ENCODE measurements at places on chromosomes 11 and 22.

- no peak for DNase-seq
These were observed at the start of gene CHADL for GRCh38 chr22:41240377-41241132. CHADL (minus strand) TSS chr22:41240931; CDS start chr22:41240881, 50 bp downstream.

- DNase-seq = no peak
These were observed 60.6 kb upstream of the TCF20 start for GRCh38 chr22:42331014-42331413.

DNA sequence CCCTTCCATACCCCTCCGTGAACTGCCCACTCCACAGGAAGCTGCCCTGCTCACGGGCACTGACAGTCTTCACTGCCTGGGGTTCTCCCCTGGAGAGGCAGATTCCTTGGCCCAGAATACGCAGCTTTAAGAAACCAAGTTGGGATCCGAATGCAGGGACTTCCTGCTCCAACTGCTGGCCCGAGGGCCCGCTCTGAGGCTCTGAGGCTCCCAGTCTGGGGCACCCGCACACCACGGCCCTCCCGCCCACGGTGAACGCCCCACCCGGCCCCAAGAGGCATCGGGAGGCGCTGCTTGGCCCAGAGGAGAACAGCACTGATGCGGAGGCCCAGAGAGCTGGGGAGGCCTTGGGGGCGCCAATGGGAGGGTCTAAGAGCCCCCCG, 42.3 kb downstream of the IGF2 start:
- no peak for DNase-seq

DNA sequence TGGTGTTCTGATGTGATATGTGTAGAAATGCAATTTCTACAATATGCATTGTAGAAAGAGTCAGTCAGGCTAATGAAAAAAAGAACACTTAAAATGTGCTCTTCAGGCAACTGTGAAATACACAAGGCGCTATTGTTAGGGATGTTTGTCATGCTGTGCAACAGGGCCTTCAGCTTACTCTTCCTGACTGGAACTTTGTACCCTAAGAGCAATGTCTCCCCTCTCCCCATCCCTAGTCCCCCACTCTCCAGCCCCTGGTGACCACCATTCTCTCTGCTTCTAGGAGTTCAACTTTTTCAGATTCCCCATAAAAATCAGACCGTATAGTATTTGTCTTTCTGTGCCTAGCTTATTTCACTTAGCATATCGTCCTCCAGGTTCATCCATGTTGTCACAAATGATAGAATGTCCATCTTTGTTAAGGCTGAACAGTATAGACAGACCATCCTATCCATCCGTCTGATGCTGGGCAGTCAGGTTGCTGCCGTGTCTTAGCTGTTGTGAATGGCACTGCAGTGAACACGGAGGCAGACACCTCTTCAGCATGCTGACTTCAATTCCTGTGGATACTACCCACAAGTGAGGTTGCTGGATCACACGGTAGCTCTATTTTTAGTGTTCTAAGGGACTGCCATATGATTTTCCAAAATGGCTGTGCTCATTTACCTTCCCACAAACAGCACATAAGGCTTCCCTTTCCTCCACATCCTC, 10.7 kb downstream of the NDUFV1 start:
- DNase-seq = no peak

DNA sequence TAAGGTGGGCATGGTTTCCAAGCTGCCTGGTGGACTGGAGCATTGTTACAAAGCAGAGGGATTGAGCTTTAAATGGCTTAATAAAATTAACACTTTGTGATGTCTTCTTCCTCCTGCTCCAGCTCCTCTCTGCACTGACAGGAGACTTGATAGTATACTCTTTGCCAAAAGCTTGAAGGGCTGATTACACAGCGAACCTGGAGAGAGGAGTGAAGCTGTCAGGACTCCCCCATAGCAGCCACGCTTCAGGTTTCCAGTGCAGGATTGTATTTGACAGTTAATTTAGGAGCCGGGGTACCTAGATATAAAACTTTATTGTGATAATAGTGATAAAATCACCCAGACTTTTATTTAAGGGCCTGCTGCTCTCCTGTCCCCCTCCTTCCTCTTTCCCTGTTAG, 50.0 kb downstream of the TRIM44 start:
- DNase-seq = no peak

GRCh38 chr11:24391167-24391566, 105.7 kb upstream of the LUZP2 start:
- no peak for DNase-seq

DNA sequence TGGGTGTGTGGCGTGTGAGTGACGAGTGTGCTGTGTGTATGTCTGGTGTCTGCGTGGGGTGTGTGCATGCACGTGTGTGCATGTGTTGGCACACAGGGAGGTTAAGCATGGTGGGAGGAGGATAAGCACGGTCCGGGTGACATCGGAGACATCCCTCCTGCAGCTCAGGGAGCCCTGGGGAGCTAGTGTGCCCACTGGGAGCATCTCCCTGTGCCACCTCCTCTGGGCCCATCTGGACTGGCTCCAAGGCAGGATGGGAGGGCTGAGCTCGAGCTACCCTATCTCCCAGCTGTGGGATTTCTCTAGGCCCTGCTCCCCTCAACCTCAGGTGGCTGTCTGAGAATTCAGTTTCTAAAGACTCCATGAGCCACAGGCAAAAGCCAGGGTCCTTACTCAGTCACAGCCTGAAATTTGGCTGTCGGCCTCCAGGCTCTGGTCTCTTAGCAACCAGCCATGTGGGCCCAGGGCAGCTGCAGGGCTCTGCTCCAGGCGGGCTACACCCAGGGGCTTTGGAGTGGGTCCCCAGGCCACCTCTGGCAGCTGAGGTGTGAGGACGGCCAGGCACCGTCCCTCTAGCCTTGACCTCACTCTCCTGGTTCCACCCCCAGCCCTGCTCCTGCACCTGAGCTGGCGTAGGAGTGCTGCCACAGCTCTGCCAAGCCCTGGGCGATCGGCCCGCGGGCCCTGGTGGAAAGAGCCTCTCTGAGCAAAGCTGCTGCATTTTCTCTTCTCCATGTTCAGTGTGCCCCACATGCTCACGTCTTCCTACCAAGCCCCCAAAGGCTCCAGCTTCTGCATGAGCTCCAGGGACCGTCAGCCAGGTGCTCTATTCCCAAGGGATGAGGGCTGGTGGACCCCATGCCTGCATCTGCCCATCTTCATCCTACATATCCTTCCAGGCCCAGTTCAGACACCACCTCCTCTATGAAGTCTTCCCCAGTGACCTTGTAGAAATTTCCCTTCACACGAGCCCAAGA, 39.7 kb downstream of the RTL6 start:
- DNase-seq = no peak

DNA sequence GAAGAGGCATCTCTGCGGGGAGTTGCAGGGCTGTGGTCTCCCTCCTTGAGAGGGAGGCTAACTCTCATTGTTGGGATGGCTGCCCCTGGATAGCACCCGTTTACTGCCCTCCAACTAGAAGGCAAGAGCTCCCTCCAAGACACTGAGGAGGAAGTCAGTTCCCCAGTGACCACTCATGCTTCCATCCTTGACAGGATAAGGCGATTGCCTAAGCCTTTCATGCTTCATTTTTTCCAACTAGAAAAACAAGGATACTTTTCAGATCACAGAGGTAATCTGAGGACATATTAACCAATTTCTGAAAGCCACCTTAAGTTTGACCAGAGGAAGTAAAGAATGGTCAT, 186.6 kb downstream of the MAML2 start:
- DNase-seq = no peak

- no peak for DNase-seq
These were observed 23.3 kb upstream of the CHRM4 start for GRCh38 chr11:46414879-46415278.

- no peak for DNase-seq
These were observed 48.8 kb downstream of the TRIM44 start for GRCh38 chr11:35711173-35711910.

DNA sequence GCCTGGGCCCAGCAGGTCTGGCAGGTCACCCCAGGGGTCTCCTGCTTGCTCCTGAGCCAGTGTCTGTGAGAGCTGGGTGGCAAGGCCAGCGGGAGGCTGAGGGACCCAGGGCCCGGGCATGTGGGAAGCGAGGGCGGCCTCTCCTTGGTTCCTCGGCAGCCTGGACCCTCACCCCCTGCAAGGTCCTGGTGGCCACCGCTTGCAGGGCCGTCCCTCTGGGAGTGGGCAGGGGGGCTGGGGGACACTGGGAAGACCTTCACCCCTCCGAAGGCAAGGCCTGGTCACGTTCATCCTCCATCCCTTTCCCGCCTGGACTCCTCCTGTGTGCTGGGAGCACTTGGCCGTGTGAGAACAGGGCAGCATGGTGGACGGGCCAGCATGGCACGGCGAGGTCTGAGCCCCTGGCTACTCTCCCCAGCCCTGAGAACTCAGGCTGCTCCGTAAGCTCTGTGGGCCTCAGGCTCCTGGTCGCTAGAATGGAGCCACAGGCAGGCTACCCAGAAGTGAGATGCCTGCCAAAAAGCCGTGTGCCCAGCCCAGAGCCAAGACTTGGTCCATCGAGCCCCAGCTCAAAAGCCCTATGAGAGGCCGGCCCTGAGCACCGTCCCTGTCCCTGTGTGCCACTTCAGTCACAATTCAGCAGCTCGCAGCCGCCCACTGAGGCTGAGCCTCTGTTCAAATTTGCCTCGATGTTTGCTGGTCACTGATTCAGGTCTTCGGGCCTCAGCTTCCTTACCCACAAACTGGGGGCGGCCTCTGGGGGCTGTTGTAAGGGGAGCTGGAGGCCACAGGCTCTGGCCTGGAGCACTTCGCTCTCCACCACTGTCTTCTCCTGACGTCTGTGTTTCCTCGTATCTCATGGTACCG, 45.0 kb downstream of the IGLL1 start:
- DNase-seq = no peak

DNA sequence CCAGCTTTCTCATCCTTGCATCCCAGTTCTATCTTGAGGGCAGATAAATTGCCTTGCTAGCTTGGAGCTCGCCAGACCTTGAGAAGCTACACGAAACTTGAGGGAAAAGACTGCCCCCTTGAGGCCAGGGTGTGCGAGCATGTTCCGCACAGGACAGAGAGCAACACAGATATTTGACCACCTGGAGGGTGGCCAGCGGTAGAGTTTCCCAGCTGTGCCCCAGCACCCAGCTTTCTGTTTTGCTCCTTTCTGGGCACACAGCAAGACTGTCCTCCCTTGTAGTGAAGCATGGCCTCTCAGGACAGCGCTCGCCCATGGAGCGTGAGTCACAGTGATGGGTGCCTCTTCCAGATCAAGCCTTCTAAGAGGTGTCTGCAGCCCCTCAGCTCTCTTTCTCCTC, 23.5 kb downstream of the SPATA19 start:
- peak; percentile 76 for DNase-seq

- no peak for DNase-seq
These were observed 186.5 kb downstream of the SBF2 start for GRCh38 chr11:10107497-10107896.

- DNase-seq = no peak
These were observed 4.0 kb upstream of the RBFOX2 start for GRCh38 chr22:36032611-36033010.

GRCh38 chr11:373716-374551, 4.6 kb downstream of the B4GALNT4 start:
- no peak for DNase-seq

- DNase-seq = peak; percentile 12
These were observed 20.9 kb upstream of the KIAA0930 start for GRCh38 chr22:45261407-45262088.

DNA sequence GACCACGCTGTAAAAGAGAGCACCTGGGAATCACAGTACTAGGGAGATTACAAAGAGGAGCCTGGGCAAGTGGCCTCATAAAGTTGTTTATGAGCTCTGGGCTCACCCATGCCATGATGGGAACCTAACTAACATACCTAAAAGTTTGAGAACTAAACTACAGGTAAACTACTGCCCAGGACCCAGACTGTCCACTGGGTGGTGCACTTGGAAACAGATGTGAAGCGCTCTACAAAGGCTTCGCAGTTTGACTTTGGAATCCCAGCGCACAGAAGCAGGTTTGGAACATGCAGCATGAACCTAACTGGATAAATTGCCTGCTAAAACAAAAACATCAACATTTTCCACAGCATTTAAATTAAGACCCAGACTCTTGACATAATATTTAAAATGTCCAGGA, 418.6 kb downstream of the FAM181B start:
- DNase-seq = no peak

- DNase-seq = peak; percentile 63
These were observed 387.1 kb downstream of the SOX6 start for GRCh38 chr11:15969281-15969680.

Data from NCI-H774 (cell line).